Stimulated activated CD8-positive, alpha-beta memory T cell treated with anti-CD3 and anti-CD28 coated beads, Interleukin-4, amount 100 ng/mL, for 1 hour (primary cell): ENCODE measurements at places on chromosomes 2 and 18.

DNA sequence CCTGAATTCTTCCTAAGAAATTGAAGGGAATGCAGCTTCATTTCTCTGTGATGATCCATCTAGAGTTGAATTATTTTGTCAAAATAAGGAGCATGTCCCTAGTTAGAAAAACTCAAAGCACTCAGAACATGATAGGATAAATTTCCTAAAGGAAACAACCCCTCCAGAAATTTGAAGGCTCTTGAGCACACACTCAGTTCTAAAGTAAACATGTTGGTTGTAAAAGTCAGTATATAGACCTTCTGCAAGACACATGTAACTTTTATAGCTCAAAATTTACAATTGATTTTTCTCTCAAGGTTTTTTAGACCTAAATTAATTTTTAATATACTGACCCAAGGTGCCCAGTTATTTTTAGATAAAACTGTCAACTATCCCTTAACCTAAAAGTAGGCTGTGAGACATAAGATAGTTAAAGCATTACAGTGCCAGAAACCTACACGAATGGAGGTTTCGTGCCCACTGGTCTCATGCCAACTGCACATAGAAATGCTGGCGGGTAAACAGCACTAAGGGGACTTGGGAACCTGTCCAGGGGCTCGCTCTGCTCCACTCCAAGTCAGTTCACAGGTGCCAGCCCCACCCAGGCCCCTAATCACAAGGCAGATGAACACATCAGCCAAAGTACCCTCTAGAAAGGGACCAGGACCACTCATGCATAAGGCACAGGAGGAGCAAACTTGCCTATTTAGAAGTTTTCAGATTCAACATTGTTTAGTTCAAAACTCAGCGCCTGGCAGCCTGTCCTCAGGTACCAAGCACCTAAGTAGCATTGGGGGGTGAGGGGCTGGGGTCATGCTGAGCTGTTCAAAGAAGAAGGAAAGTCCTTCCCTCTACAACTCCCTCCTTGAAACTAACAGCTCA, 106.5 kb downstream of the SMC6 start:
- no peak for DNase-seq

GRCh38 chr2:227921648-227922047, 50.2 kb downstream of the DAW1 start:
- DNase-seq: no peak

DNA sequence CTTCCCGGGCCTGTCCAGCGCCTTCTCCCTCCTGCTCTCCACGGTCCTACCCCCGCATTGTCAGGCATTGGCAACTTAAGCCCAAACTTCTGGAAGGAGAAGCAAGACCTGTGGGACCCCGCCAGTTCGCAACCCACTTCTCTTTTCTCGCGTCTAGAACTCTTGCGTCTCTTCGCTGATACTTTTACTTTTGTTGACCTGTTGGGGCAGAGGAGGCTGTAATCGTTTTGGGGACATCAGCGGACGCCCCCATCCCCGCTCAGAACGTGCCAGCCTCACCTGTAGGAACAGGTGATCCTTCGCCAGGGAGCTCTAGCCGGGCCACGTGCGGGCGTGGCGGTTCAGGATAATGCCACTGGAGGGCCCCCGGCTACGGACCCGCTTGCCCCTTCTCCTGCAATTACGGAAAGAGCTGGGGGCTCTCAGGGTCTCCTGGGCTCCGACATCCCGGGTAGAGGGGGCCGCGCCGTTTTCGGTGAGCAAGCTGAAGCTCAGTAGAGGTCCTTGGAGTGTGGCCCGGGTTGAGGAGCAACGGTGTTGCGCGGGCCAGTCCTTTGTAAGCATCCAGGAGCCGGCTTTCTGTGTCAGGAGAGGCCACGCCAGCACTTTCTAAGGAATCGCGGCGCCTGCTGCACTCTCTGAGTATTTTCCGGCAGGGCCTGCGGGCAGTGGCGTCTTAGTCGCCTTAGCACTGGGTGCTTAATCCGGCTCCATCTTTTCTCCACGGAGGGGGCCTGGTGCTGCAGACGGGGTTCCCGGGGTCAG, 1.6 kb downstream of the MTCL1 start:
- no peak for DNase-seq

GRCh38 chr18:70373042-70373519, 84.2 kb downstream of the SOCS6 start:
- no peak for DNase-seq

DNA sequence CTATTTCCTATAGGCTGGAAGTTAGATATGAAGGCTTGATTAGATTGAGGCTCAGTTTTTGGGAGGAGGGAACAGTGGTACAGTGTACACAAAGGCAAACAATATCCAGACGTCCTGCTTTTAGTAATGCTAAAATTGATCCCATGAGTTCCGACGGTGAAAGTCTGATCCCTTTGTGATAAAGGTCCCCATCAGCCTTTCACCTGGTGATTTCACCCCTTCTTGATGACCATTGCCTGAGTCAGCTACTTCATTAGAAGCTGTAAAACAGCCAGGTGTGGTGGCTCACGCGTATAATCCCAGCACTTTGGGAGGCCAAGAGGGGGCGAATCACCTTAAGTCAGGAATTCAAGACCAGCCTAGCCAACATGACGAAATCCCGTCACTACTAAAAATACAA, 29.7 kb downstream of the TWSG1 start:
- no peak for DNase-seq

DNA sequence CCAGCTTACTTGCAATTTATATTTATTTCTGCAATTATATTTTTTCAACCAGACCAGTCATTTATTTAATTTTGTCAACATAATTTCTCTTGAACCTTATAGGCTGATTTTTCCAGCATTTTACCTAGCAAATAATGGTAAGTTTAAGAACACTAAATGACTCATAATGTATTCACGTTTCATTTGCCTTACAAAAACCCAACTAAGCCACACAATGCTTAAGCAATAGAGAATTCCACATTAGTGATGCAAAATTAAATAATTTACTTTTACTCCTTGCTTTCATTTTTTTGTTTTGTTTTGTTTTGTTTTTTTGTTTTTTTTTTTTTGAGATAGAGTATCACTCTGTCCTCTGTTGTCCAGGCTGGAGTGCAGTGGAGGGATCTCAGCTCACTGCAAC, 110.4 kb upstream of the VRK2 start:
- no peak for DNase-seq

- DNase-seq: no peak
These were observed 95.1 kb downstream of the DYM start for GRCh38 chr18:49365346-49365745.

GRCh38 chr18:8984131-8984721, 118.3 kb upstream of the NDUFV2 start:
- DNase-seq: no peak

GRCh38 chr2:190765386-190766173, 115.0 kb upstream of the GLS start:
- no peak for DNase-seq

DNA sequence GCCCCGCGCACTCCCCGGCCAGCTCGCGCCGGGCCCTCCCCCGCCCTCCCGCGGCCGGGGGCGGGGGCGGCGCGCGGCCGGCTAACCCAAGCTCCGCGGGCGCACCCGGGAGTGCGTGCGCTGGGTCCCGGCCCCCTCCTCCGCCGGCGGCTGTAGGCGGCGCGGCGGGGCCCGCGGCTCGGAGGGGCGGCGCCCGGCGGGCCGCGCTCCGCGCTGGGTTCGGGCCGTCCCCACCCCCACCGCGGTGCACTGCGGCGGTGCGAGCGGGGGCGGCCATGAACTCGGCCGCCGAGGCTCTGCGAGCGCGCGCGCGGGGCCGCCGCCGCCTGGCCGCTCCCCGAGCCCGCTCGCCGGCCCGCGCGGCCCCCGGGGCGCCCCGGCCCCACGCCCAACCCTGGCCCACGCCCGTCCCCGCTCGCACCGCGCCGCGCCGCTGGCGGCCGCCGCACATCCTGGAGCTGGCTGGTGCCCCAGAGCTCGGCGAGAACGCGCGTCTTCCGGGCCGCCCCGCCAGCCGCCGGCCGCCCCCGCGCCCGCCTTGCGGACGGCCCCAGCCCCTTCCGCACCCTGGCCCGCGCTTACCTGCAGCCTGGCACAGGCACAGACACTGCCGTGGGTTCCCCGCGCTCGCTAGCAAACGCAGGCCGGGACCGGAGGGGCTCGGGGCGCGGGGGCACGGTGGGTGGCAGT, at the start of gene ZBTB14:
ZBTB14 (minus strand) TSS at position 496 of the 690 bp plus-strand sequence. CDS start 2,480 bp downstream, outside the sequence.
- peak; percentile 15 for DNase-seq

DNA sequence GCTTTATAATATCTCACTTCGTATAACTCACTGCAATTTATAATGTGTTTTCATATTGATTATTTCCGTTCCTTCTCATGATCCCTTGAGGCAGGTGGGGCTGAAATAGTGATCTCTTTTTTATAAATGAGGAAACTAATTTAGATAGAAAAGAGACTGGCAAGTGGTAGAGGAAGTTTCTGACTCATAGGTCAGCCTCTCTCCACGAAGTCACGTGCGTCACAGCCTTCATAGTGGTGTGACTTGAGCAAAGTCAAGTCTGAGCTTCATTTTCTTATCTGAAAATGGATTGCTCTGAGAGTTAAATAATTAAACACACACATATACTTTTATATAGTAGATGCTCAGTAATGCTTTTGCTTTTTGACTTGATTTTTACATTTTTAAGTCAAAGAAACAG, 19.9 kb downstream of the ABCG5 start:
- no peak for DNase-seq

- DNase-seq: no peak
These were observed 43.6 kb upstream of the PXDN start for GRCh38 chr2:1787755-1788477.

GRCh38 chr2:151771599-151772358, 37.5 kb upstream of the NEB start:
- no peak for DNase-seq

GRCh38 chr18:11982981-11983380, 1.7 kb downstream of the IMPA2 start:
- no peak for DNase-seq
